ENCODE measurements at places on chromosomes 7 and 10. TPM values are rescaled to one million over a fixed set of nuclear protein-coding genes. Genes with fewer than 3 reads are reported as not detected.

HABP2 gene
- not detected for total RNA-seq

LBX1 gene
- total RNA-seq: 0.06 TPM

CREM gene
- total RNA-seq: 30.2 TPM

CPEB3 gene
- total RNA-seq: 0.46 TPM

AGR2 gene
- not detected for total RNA-seq

SEMA3C gene
- 123 TPM for total RNA-seq

SYT15 gene
- total RNA-seq: 0.11 TPM

Data from Daoy (cell line).